Tibial artery (tissue), 4 donors: ENCODE measurements at places on chromosomes 2 and 18.

DNA sequence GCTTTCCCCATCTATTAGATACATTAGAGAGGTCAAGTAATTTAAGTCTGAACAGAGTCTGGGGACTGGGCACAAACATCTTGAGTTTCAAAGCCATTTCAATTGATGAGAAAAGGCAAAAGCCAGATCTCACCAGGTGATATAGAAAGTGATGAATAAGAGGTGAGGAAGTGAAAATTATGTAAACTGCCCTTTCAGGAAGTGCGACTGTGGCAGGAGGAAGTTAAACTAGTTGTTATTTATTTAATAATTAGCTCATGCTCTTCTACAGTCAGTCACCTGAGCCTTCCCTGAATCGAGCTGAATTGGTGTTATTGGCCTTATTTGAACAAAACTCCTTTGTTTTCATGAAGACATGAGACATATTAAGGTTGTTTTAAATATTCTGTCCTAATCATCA lies 115.1 kb downstream of the CDH20 start:
- no peaks in the 10 kb centered on the region for H3K36me3 ChIP-seq
- H3K4me1 ChIP-seq, result no peaks in the 10 kb centered on the region
- no peak for DNase-seq
- no peaks in the 10 kb centered on the region for H3K27me3 ChIP-seq

- no peak for DNase-seq
- no peaks in the 10 kb centered on the region for H3K27me3 ChIP-seq
- no peaks in the 10 kb centered on the region for H3K4me1 ChIP-seq
- H3K27ac ChIP-seq, result no peak overlapping the region
- H3K4me3 ChIP-seq, result no peak overlapping the region
These were observed 74.8 kb upstream of the RGPD4 start for GRCh38 chr2:107751936-107752335.

- peak overlapping the region; percentile 55 for H3K27ac ChIP-seq
- H3K4me1 ChIP-seq, result peaks cover 22% of the 10 kb centered on the region
- H3K27me3 ChIP-seq, result peaks cover 4% of the 10 kb centered on the region
- no peak for DNase-seq
- H3K4me3 ChIP-seq, result no peak overlapping the region
These were observed 69.1 kb upstream of the ZNF516 start for GRCh38 chr18:76564117-76564516.

DNA sequence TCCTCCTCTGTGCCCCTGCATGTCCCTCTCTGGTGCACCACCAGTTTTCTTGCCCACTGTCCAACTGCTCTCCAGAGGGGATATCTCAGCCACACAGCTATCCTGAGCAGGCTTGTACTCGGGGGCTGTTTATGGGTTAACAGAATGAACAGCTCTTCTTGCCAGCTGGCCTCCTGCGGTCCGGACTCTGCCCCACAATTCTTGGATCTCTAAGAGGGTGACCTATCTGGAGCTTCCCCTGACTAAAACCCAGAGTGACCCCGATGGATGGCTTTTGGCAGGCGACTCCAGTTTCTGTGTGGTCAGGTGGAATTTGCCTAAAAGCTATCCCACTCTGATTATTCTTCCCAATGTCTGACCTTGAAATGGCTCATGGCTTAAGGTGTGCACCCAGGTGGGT lies 9.1 kb downstream of the SOWAHC start:
- DNase-seq, result no peak
- H3K4me3 ChIP-seq, result no peak overlapping the region
- H3K27me3 ChIP-seq, result no peaks in the 10 kb centered on the region
- no peaks in the 10 kb centered on the region for H3K36me3 ChIP-seq
- no peak overlapping the region for H3K27ac ChIP-seq

DNA sequence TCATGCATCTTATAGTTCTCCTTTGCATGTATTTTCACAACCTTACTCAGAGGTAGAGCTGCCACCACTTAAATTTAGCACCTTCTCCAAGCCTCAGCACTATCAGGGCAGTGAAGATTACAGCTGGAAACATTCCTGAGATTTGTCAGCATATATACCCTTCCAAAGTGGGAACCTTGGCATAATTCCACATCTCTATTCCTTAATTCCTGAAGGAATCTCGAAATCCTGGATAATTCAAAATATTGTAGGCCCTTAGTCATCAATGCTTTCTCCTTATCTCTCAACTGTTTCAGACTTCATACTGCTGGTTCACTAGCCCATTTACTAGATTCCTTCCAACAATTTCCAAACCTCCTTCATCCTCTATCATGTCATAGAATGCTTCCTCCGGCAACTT lies 87.4 kb downstream of the ITSN2 start:
- H3K36me3 ChIP-seq, result peaks cover 46% of the 10 kb centered on the region
- no peaks in the 10 kb centered on the region for H3K4me1 ChIP-seq
- no peak overlapping the region for H3K27ac ChIP-seq

DNA sequence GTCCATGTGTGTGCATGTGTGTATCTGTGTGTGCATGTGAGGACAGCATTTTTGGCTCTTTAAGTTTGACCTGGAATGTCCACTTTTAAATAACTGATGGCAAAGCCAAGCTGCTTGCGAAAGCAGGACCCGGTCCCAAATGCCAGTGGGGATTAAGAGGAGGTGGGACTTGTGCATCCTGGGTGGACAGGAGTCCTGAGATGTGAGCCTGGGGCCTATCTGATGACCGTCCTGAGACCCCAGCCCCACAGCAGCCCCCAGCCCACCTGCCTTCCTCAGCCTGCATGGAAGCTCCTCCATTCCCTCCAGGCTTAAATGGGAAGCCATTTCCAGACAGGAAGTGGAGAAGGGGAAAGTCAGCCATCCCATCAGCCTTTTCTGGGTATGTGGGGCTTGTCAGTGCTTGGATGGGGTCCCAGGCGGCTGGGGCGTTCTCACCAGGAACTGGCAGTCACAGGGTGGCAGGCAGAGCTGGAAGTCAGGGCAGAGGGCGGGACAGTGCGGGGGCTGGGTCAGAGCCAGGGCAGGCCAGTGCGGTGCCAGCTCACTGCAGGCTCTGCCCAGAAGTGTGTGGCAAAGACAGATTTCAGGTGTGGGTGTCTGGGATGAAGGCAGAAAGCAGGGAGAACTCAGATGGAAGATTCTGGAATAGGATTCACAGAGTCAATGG lies 117.8 kb downstream of the ACKR3 start:
- peak; percentile 7 for DNase-seq
- H3K27ac ChIP-seq, result peak overlapping the region; percentile 18
- peaks cover 39% of the 10 kb centered on the region for H3K4me1 ChIP-seq
- H3K27me3 ChIP-seq, result no peaks in the 10 kb centered on the region
- H3K36me3 ChIP-seq, result no peaks in the 10 kb centered on the region
- no peak overlapping the region for H3K4me3 ChIP-seq

GRCh38 chr18:58476516-58477256 lies 152.2 kb downstream of the ALPK2 start:
- no peaks in the 10 kb centered on the region for H3K36me3 ChIP-seq
- no peak for DNase-seq
- H3K4me3 ChIP-seq, result no peak overlapping the region
- H3K27ac ChIP-seq, result no peak overlapping the region
- no peaks in the 10 kb centered on the region for H3K27me3 ChIP-seq
- H3K4me1 ChIP-seq, result no peaks in the 10 kb centered on the region

GRCh38 chr2:132849118-132849517 lies 179.1 kb upstream of the LYPD1 start:
- DNase-seq, result no peak
- no peaks in the 10 kb centered on the region for H3K36me3 ChIP-seq
- no peaks in the 10 kb centered on the region for H3K4me1 ChIP-seq

DNA sequence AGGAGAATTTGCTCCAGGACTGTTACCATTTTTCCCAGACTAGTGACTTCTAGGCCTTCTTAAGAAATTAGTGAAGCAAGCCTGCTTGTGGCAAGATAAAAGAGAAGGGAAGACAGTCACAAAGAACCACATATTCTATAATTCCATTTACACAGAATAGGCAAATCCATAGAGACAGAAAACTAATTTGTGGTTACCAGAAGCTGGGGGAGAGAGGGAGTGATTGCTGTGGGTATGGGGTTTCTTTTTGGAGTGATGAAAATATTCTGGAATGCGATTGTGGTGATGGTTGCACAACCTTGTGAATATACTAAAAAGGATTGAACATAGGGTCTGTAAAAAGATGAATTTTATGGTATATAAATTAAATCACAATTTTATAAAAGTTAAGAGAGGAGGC lies 37.5 kb upstream of the SIX2 start:
- H3K4me1 ChIP-seq, result no peaks in the 10 kb centered on the region
- no peaks in the 10 kb centered on the region for H3K36me3 ChIP-seq
- DNase-seq, result no peak
- no peak overlapping the region for H3K4me3 ChIP-seq
- no peaks in the 10 kb centered on the region for H3K27me3 ChIP-seq
- H3K27ac ChIP-seq, result no peak overlapping the region

DNA sequence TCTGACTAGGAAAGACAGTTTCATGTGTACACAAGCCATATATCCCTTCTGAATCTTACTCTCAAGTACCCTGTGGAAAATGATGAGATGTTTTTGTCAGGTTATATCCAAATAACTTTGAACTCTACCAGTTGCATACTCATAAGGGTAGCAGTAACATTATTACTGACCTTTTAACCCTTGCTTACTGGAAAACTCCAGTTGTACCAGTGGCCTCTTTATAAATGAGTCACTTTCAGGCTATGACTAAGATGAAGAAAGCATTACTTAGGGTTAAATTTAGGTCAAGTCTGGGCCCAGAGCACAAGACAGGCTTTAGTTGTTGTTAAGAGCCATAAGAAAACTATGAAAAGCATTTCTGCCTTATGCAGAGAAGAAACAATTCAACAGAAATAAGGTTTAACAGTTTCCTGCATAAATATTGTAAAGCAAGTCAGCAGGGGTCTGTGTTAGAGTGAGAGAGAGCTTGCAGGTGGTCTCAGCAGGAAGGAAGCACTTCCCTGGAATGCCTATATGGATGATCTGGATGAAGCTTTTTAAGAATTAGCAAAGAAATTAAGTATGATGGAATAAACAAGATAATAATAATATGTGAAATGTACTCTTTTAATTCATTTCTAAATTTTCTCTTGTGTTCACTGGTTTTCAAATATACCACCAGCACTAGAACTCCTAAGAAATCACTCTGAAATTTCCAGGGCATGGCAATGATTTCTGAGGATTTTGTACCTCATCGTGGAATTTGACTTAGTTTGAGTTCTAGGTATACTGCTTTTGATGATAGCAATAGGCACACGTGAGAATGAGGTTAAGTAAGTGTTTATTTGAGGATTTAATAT lies 126.6 kb downstream of the UBE2E3 start:
- H3K4me3 ChIP-seq, result no peak overlapping the region
- no peaks in the 10 kb centered on the region for H3K36me3 ChIP-seq
- no peak for DNase-seq
- H3K27me3 ChIP-seq, result no peaks in the 10 kb centered on the region
- H3K27ac ChIP-seq, result no peak overlapping the region
